ENCODE measurements at places on chromosomes 2 and 18.

- no peak for DNase-seq
These were observed 143.8 kb downstream of the EXOC6B start for GRCh38 chr2:72682061-72682460.

DNA sequence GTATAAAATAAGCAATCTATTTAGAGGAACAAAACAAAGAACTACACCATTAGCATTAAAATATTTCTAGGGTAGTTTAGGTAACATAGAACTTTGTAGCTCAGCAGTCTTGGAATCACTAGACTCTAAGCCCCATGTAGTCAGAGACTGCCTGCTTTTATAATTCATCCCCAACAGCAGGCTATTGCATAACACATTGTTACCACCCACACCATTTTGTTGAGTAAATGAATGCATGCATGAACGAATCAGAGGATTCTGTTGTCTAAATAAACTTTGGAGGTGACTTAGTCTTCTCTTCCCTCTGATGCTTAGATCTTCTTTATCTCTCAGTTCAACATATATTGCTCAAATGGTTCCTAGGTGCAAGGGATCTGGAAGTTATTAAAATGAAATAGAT, 167.6 kb upstream of the TNP1 start:
- DNase-seq: no peak

GRCh38 chr18:55465313-55465712, 122.7 kb downstream of the TCF4 start:
- DNase-seq: no peak

DNA sequence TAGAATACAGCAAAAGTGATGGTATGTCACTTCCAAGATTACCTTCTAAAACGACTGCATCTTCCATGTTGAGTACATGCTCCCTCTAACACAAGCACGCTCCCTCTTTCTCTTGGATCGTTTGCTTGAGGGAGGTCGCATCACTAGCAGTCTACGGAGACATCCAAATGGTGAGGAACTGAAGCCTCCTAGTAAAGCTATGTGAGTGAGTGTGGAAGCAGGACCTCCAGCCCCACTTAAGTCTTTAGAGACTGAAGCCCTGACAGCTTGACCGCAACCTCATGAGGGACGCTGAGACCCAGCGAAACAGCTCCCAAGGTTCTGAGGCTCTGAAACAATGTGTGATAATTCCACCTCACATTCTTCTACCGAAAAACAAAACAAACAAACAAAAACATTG, 486.7 kb upstream of the GCFC2 start:
- DNase-seq: no peak

DNA sequence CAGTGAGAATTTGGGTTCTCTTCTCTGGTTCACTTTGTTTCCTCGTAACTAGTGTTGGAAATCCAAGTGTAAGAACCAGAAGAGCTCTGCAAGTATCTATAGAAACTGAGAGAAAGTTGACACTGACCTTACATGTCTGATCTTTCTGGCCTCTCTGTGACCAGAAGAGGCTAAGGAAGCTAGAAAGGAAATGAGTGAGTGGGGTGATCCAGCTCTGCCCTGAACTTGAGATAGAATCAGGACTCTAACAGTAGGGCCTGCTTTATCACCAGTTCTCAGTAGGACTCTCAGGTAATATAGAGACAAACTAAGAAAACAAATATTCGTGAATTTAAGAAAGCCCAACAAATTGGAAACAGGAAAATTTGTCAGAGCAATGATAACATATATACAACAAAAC, 441.2 kb upstream of the ZNF804A start:
- no peak for DNase-seq

DNA sequence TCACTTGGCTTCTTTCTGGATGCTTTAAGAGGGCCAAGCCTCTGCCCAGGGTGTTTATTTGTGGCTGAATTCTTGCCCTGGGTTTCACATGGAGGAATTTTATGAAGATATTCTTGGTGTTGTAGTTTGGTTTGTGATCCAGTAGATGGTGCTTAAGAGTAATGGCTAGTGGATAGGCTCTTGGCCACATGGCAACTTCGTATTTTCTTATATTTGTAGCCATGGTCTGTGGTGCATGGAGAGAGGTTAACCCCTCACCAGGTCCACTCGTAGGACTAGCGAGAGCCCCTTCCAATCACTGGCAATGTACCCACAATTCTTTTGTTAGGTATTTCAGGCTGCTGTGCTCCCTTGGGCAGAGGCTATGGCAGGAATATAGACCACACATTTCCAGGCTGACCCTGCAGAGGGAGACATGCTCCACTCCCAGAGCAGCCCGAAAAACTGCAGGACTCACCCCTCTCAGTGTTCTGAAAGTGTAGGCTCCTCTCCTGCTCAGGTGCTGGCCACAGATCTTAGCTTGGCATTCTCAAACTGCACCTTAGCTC, 582.1 kb upstream of the SETBP1 start:
- no peak for DNase-seq

DNA sequence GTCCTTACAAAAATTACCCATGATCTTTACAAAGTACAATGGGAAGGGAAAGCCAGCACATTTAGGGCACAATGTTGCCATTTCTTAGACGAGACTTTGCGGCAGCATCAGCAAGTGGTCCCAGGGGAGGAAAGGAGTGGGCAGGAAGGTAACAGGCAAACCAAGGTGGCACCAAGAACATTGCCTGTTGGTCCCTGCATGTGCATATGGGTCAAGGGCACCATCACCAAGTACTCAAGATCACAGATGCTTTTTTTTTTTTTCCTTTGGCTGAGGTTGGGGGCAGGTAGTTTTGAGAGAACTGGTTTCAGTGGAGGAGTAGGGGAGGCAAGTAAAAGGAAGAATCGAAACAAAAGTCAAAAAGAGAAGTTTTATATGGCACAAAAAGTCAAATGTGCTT, 752 bp upstream of the CYTIP start:
- no peak for DNase-seq

- no peak for DNase-seq
These were observed 42.1 kb downstream of the NOP58 start for GRCh38 chr2:202307690-202308089.

GRCh38 chr2:203994735-203995134, 58.2 kb downstream of the ICOS start:
- no peak for DNase-seq

DNA sequence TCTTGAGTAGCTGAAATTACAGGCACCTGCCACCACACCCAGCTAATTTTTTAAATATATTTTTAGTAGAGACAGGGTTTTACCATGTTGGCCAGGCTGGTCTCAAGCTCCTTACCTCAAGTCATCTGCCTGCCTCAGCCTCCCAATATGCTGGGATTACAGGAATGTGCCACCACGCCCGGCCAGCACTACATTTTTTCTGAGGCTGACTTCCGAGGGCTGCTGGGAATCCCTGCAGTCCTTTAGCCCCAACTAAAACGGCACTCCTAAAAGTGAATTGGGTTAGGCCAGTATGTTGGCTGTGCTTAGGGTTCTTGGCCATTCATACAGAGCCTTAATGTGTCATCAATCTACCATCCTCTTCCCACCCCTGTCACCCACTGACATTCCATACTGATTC, 375.4 kb downstream of the DCC start:
- DNase-seq: no peak

DNA sequence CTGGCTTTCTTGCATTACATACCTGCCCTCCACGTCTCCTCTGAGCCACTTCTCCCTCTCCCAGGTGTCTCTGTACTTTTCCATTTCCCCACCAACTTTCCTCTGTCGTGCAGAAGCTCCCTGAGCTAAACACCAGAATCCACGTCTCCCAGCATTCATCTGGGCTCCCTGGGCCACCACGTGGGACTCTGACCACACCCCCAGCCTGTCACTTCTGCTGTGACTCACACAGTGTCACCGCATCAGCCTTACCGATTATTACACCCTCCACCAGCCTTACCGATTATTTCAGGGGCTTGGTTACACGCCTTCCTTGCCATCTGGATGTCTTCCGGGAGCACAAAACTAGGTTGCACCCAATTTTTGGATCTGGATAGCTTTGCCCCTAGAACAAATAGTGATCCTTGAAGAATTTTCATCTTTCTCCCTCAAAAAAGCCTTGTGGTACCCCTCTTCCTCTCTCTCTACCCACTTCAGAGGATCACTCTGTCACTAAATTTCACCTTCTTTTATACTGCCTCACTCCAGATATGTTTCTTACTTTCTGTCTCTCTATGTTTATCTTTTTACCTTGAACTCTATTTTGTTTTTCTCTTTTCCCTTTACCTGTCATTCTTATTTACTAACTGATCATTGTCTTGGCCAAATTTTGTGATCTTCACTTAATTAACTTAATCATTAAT, 136.9 kb upstream of the CAB39 start:
- no peak for DNase-seq

- no peak for DNase-seq
These were observed 337.2 kb upstream of the FANCL start for GRCh38 chr2:58578276-58578675.

GRCh38 chr2:161250864-161251436, 57.3 kb upstream of the PSMD14 start:
- no peak for DNase-seq

GRCh38 chr18:23596183-23596582, 9.9 kb upstream of the NPC1 start:
- no peak for DNase-seq

DNA sequence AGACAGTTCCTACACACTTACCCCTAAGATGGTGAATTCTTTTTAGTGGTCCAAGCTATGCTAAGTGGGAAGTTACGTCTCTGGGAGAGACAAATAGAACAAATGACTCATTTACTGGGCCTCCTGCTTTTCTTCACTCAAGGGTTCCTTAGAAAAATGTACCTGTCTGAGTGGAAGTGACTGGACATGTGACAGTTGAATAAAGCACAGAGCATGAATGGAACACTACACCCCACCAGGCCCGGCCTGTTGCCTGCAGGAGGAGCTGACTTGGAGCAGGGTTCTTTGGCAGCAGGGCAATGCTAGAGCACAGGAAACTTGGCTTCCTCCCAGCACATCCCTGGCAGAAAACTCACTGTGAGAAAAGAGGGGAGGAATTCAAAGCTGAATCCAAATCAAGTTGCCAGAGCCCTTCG, 451.0 kb upstream of the SETBP1 start:
- DNase-seq: no peak

DNA sequence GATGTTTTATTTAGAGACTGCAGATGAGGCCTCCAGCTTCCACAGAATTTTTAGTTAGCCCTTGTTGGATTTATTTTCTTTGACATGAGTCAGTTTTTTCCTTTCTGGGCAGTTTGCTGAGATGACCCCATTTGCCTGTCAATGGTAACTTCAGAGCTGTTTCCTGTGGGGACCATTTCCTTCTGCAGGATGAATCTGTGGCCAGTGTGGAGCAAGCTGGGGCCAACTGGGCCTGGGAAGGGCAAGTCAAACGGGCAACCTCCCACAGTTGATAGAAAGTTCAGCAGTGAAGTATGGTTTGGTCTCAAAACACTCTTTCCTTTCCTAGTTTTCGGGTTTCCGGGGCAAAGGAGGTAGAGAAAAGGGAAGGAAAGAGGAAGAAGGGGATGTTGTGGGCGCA, 291.4 kb upstream of the NRP2 start:
- no peak for DNase-seq

- no peak for DNase-seq
These were observed 22.6 kb downstream of the MRPL44 start for GRCh38 chr2:223979730-223980396.

DNA sequence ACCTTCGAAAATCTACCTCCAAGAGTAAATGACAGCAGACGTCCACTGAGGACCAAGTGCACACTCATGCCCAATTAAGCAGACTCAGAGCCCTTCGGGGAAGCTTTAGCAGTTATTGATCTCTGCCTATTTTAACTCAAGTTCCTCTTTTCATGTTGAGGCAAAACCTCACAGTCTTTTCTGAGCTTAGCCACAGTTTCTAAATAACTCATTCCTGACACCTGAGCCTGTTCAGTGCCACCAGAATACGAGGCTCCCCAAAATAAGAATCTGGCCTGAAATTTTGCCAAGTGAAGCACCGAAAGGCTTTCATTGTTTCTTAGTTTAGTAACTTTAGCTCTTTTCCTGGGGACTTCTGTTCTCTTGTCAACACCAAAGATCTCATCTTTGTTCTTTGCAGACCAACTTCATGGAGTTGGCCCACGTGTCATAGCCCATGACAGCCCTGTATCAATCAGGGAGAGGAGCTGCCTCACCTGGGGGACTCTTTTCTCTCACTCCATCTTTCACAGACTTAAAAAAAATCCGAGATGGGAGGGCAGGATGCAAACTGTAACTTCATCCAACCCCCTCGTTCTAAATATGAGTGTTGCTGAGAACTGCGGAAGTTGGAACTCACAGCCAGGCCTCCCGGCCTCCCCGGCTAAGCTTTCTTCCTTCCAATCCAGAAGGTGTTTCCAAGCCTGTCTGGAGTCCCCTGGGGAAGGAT, 22.2 kb downstream of the INPP5D start:
- no peak for DNase-seq

DNA sequence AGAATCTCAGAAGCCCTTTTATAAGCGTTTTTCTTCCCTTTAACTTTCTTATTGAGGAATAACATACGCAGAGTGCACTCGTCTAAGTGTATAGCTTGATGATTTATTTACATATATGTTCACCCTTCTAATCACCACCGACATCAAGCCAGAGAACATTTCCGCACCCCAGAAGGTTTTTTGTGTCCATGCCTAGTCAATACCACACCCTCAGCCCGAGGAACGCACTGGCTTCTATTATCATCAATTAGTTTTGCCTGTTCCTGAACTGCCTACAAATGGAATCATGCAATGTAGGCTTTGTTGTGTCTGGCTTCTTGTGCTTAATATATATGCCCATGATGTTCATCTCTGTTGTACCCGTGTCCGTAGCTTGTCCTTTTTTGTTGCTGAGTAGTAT, 27.7 kb downstream of the SDC1 start:
- DNase-seq: no peak

DNA sequence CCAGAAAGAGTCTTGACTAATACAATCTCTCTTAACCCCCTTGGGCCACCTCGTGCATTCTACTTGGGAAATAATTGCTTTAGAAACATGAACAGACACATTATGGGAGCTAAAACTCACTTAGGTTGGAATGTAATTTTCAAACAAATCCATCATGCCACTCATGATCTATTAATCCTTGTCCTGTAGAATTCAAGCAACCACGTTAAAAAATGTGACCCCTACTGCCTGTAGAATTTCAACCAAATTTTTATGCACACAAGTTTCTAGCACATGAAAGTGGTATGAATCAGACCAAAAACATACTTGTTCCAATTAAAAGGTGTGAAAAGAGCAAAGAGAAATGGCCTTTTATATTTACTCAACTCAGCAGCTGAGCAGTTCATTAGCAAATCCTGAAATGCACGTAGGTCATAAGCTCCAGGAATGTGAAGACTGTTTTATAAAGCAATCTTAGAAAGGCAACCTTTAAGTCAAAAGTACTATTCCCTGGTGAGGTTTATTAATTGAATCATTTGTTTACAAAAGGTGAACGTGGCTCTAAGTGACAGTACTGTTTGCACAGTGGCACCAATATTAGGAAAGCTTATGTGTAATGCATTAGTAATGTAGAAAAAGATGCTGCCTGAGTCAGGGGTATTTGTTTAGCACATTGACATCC, 459.4 kb upstream of the UBE2E3 start:
- DNase-seq: no peak

DNA sequence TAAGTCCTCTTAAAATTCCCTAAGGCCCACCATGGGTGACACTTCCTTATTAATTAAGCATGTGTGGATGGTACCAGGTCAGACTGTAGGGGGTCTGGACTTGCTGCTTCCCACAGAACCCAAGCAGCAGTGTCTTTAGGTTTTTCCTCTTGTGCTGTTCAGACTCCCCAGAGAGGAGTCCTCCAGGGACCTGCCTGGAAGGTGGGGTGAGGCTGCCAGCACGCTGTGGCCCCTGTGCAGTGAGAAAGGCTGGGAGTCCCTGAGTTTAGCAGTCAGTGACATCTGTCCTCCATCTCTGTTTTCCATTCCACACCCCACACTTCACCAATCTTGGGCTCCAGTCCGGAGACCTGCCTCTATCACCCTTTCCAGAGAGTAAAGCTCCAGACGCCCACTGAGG, 18.0 kb upstream of the ST3GAL5 start:
- no peak for DNase-seq

GRCh38 chr2:111930875-111931274, 32.5 kb downstream of the MERTK start:
- DNase-seq: no peak
